Activated CD4-positive, CD25-positive, alpha-beta regulatory T cell treated with anti-CD3 and anti-CD28 coated beads, Interleukin-2, amount 50 U/mL, for 72 hours (primary cell): ENCODE measurements at places on chromosomes 12 and 14.

GRCh38 chr14:98186140-98186539 is 1085.9 kb downstream of the BCL11B start:
- no peak for DNase-seq

GRCh38 chr12:65656891-65657351 is 167.4 kb upstream of the HMGA2 start:
- DNase-seq = no peak

DNA sequence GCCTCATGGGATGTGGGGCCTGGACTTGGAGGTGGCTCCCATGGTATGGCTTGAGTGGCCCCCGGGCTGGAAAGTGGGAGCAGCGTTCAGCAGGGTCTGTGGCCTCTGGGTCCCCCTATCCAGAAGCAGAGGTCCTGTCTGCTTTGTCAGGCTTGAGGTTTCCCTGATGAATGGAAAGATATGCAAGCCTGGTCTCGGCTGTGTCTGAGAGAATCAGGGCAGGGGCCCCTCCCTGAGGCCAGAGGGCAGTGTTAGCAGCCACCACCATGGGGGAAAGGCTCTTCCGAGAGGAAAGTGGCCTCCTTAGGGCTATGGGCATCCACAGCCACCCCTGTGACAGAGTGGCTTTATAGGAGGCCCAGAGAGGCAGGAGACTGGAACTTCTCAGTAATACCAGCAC is 128.2 kb downstream of the VRK1 start:
- no peak for DNase-seq

GRCh38 chr14:95707327-95707726 is 6.6 kb downstream of the TCL1A start:
- no peak for DNase-seq

DNA sequence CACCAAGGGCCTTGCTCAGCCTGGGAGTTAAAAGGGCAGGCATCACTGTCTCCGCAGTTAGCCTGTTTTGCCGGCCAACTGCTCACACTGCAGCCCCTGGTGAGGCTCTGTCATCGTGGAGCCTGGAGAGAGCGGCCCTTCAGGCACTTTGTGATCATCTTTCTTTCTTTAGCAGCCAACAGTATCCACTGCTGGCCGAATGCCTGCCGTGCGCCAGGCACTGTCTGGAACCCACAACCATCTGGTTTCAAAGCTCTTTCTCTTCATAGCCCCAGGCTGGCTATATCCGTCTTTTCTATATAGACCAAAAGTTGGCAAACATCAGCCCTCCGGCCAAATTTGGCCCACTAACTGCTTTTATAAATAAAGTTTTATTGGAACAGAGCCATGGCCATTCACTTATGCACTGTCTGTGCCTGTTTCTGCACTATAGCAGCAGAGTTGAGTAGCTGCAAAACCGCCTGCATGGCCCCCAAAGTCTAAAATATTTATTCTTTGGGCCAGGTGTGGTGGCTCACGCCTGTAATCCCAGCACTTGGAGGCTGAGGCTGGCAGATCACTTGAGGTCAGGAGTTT is 29.5 kb downstream of the SLC8B1 start:
- DNase-seq = no peak

- DNase-seq = no peak
These were observed 17.9 kb upstream of the IL22 start for GRCh38 chr12:68271346-68271745.

DNA sequence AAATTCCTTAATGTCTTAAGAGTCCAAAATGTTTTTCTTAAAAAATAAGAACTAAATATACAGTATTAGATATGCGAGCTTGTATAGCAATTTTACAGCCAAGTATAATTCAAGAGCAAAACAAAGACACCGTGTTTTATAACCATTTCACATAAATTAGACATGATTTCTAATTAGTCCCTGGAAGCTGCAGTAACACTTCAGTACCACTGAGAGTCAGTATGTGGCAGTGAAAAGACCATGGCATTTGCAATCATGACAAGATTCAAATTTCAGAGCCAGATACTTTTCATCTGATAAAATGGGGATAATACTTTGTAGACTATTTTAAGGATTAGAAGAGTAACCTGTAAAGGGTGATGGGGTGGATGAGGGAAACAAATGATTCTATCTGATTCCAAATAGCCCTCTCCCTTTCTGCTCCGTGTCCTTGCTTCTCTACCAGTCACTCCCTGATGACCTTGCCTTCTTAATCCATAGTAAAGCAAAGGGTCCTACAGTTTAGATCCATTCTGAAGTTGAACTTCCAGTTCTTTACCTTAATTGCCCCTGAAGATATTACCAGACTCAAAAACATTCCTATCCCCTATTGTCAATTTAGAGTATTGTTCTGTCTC is 145.4 kb upstream of the ABCD2 start:
- DNase-seq = no peak

DNA sequence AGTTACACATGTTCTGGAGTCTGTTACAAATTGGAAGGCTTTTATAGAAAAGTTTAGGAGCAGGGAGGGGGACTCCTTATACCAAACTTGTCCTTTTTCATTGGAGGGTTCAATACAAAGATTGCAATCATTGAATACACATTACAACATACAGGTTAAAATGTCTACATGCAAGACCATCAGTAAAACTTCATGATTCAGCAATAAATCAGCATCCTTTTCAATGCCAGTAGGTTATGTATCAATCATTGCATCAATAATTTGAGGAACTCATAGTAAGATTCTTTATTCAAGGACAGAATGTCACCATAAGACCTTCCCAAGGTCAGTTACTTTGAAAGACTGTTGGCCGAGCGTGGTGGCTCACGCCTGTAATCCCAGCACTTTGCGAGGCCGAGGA is 16.5 kb upstream of the GALNT8 start:
- no peak for DNase-seq

DNA sequence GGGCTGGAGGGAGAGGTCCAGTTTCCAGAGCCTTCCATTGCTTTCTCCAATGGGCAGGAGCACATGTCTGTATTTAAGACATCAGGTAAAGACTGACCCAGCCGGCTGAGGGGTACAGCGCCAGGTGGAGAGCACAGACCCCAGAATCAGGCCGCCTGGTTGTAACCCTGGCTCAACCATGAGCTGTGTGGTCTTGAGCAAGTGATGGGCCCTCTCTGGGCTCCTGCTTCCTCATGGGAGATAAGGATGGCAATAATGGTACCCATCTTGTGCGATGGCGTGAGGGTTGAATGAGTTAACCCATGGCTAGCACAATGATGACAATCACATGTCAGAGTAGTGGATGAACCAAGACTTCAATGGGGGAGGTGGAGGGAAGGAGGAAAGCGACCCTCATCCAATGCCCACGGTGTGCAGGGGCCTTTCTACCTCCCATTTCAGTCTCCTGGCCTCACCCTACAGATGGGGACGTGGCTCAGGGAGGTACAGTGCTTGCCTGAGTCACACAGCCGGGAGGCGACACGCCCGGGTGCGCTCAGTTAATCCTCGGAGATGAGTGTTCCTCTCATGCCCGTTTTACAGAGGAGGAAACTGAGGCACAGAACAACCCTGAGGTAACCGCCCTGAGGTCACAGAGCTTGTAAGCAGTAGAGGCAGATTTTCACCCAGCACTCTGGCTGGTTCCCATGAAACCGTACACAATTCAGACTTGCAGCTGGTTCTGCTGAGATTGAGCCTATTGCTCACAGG is 163.9 kb downstream of the RBM19 start:
- no peak for DNase-seq

DNA sequence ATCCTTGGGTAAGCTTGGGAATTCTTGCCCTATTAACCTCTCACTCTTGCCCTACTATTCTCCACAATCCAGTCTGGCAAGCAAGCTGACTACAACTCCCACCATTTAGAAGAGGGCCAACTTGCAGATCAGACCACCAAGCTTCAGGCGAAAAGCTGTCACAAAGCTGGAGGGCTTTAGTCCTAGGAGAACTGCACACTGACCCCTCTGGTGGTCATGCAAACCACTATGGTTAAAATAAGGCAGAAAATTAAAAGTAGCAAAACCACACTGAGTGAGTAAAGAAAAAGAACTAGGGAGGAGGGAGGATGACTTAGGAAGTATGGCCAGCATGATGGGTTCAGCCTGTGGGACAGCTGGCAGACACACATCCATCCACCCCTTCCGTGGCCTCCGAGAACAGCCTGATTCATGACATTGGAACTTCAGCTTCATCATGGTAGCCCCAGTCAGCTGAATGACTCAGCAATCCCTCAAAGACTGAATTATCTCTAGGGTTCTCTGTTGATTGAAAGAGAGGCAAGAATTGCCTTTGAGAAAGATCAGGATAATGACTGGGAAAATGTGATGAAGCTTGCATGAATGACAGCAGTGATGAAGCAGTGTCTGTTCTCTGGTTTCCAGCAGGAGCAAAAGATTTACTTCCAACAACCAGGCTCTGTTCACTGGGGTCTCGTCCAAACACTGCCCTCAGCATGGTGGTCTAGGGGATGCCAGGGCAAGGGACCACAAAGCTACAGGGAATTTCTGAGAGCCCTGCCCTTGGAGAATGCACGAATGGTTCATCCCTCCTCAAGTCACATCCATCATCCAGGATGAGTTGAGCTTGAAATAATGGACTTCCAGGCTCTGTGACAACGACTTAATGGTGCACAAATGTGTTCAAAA is 24.4 kb downstream of the PITPNM2 start:
- no peak for DNase-seq

DNA sequence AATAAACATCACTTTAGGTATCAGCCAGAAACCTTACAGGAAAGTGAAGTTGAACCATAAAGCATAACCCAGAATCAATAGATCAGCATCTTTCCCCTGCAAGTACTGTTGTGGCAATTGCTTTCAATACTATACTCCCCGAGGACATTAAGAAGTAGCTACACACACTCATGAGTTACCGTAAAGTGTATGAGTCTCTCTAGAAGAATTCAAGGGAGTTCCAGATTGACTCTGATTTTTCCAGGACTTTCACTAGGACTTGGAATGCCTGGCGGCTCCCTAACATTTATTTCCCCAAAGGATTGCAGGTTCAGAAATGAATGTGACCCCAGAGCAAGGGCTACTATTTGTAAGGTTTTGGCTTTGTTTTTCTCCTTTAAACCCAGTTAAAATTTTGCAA is 465.4 kb upstream of the MDGA2 start:
- no peak for DNase-seq

- no peak for DNase-seq
These were observed 5.8 kb upstream of the ABCC9 start for GRCh38 chr12:21946983-21947382.

GRCh38 chr12:14803830-14804160 is 325 bp downstream of the C12orf60 start:
- no peak for DNase-seq

GRCh38 chr14:83096092-83096491 is 1562.4 kb upstream of the SEL1L start:
- no peak for DNase-seq

DNA sequence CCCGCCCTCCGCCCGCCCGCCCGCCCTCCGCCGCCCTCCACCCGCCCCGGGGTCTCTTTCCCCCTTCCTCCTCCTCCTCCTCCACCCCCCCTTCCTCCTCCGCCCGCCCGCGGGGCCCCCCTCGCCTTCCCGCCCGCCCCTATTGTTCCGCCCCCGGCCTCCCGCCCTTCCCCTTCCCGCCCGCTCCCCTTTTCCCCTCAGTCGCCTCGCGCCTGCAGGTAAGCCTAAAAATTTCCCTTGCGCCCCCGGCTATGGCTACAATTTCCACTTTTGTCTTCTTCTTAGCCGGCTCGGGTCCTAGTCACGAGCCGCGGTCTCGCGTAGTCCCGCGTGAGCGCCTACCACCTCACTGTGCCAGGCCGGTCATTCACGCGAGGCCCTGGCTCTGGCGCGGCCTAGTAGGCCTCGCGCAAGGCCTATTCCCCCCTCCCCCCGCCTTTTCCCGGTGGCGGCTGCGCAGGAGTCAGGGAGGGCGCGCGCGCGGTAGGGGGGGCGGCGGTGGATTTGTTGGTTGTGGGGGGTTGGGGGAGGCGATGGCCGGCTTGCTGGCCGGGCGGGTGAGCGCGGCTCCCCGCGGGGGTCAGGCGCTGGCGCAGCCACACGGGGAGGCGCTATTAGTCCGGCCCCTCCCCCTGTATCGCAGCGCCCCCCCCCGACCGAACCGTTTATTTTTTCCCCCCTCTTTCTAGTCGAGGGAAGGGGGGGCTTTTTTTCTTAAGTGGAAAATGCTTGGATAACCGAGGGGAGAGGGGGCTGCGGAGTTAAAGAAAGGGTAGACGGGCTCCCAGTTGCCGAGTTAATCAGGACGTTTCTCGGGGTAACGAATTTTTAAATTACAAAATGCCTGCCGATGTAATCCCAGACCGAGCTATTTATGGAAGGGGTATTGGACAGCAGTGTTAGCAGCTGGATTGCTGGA is 516 bp downstream of the PCBP2 start:
- DNase-seq = peak; percentile 82

DNA sequence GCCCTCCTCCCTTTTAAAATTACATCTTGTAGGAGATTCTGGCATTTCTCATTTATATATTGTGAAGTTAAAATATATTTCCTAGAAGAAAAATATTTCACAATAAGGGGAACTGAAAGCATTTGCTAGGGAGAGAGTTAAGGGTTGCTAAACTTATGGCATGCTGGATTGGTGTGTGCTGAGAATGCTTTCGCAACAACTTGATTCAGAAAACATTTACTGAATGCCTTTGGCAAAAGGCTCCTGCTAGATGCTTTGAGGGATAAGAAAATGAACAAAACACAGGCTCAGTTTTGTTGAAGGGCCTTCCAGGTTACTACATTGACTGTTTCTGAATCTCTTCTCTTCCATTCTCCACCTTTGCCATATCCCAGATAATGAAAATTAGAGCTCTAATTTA is 67.5 kb downstream of the DIP2B start:
- no peak for DNase-seq

GRCh38 chr14:96250485-96250884 is 5.5 kb upstream of the BDKRB1 start:
- DNase-seq = no peak

GRCh38 chr14:68000511-68000910 is 180.9 kb downstream of the RAD51B start:
- no peak for DNase-seq

DNA sequence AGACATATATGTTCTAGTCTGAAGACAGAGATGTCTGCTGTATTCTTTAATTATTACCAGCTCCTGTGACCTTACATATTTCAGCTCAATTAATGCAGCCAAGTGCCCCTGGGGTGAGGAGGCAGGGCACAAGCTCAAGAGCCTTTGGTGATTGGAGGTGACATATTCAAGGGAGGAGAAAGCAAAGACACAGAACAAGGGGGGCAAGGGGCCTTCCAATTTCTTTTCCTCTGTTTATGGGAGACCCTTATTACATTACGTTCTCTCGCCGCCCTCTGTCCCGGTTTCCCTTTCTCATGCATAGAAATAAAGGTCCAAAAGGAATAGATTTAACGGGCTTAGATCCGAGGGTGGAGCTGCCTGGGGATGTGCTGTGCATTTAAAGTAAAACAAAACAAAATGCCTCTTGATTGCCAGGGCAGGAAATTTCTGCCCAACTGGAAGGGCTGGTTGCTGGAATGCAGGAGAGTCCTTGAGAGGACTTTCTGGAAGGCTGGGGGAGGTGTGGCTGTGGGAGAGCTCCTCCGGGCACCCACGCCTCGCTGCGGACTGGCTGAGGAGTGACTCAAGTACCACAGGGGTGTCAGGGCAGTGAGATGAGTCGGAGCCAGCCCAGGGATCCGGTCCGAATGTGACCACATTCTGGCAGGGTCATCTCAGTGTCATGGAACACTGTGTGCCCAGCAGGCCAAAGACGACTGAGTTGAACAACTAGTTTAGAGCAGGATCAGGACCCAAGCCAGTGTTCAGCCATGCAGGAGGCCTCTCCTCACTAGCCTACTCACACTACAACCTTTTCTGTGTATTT is 32.1 kb upstream of the GSG1 start:
- no peak for DNase-seq
